ENCODE measurements at places on chromosomes 7 and 10.
A peak's percentile ranks its signal among the peaks of the same experiment; 100 is the strongest.

DNA sequence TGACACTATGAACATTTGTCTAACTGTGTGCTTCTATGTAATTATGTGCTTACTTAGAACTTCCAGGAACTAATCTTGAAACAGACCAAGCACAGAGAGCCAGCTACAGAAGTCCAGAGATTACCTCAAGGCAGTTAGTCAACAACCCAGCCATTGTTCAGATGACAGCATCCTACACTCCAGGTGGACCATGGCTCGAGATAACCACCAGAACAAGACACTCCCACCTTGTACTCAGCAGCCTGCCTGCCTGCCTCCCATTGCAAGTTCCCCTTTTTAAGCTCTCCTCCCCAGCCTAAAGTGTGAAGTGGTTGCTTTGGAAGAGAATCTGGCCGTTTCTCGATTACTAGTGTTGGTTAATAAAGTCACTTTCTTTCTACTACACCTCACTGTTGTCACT lies 1080.6 kb upstream of the LRRN3 start:
- no peak for DNase-seq

- no peak for DNase-seq
These were observed 115.3 kb upstream of the MYO3A start for GRCh38 chr10:25818751-25819150.

- no peak for DNase-seq
These were observed 84.9 kb upstream of the RHOBTB1 start for GRCh38 chr10:61028861-61029361.

DNA sequence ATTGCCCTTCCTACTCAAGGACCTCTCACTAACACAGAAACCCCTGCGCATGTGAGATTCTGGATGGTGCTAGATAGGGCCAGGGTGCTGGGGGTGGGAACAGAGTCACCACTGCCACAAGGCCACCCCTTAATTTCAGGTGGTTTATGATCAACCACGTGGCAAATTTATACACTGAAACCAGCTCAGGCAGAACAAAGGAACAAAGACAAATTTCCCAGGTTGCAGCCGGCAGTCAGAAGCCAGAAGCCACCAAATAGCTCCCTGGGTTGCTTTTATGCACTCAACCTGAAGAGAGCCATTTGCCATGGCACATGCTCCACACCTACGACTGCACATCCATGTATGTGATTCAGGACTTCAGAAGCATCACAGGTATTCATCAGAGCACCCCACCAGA lies 2.5 kb downstream of the VOPP1 start:
- DNase-seq, result peak; percentile 52

Measured in stimulated activated CD4-positive, alpha-beta T cell treated with anti-CD3 and anti-CD28 coated beads, TNF-alpha, amount 100 ng/mL, for 24 hours (primary cell).